ENCODE measurements at places on chromosomes 6 and 20. TPM values are rescaled to one million over a fixed set of nuclear protein-coding genes. Genes with fewer than 3 reads are reported as not detected.

Gene MYLK4
- total RNA-seq, result 0.76 TPM

Gene ZNF341
- total RNA-seq, result 6.7 TPM

Gene PAX1
- total RNA-seq, result not detected

Gene ACOT13
- total RNA-seq, result 13.1 TPM

Gene PRR3
- 12.3 TPM for total RNA-seq

Gene NKAPL
- 0.79 TPM for total RNA-seq

Gene CLPSL1
- total RNA-seq, result not detected

Gene RIMS4
- not detected for total RNA-seq

Gene HLA-DQA1
- total RNA-seq, result 234 TPM

Gene SYCP2
- total RNA-seq, result 4.1 TPM

Gene ESR1
- total RNA-seq, result 4.3 TPM

Gene C20orf202
- total RNA-seq, result not detected

Gene HLA-DPA1
- total RNA-seq, result 253 TPM

Gene CDSN
- total RNA-seq, result not detected
